ENCODE measurements at places on chromosomes 12 and 14.

DNA sequence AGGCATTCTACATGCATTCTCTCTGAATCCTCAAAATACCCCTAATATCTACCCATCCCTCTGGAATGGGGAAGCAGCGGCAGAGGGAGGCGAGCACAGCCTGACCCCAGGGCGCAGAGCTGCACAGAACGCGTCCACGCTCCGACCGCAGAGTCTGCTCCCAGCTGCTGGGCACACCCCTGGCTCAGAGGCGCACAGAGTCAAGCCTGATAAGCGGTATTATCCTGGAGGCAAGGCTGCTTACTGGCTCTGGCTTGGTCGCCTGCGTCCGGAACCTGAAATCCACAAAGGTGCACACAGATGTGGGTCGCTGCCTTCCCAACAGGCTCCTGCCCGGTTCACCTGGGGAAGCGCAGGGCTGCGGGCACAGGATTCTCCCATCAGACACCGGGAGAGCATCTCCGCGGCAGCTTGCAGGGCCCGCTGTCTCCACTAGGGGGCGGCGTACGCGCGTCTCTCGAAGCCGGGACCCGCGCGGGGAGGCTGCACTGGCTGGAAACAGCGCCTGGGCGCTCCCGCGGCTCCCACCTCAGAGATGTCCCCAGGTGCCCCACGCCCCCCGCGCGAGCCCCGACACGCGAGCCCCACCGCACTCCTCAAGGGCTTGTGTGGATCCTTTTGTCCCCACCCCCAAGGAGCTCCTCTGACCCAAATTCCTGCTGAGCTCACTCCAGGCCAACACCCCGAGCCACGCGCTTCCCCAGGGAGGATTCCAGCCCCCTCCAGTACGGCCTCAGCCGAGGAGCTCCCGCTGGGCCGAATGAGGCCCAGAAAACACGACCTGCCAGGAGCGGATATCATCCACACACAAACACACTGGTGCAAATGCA, 120.1 kb upstream of the FZD10 start:
- DNase-seq: peak; percentile 88

DNA sequence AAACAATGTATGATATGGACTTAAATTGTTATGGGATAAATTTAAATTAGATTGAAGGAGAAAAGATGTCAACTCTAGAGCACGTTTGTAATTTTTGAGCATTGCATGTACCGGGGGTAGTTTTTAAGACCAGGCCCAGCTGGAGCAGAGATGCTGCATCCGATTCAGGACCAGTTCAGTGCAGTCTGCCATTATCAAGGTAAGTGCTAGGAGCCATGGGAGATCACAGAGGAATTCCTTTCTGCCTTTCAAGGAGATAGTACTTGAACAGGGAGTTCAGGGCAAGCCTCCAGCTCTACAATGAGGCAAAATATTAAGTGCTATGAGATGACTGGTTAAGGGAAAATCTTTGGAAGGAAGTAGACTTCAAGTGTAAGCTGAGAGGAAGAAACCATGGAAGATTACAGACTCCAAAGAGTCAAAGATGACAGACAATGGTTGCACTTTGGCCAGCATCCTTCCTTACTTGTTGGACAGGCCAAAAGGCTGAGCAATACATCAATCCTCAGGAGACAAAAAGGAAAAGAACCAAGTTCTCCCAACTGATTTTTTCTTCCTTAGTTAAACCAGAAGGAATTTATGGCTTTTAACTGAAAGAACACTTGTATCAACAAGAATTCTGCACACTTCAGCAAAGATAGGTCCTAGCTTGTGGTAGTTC, 113.2 kb upstream of the HIF1A start:
- DNase-seq: no peak

- no peak for DNase-seq
Measured at GRCh38 chr14:68495101-68496039, 297.5 kb downstream of the ZFP36L1 start.

- no peak for DNase-seq
Measured at GRCh38 chr12:130557886-130558765, 158.0 kb downstream of the RIMBP2 start.

GRCh38 chr12:6444704-6445688, at the start of gene CD27:
CD27 (plus strand) TSS chr12:6444955; CDS start chr12:6445096, 141 bp downstream.
- no peak for DNase-seq

GRCh38 chr12:117148642-117149041, 41.6 kb downstream of the FBXO21 start:
- no peak for DNase-seq

DNA sequence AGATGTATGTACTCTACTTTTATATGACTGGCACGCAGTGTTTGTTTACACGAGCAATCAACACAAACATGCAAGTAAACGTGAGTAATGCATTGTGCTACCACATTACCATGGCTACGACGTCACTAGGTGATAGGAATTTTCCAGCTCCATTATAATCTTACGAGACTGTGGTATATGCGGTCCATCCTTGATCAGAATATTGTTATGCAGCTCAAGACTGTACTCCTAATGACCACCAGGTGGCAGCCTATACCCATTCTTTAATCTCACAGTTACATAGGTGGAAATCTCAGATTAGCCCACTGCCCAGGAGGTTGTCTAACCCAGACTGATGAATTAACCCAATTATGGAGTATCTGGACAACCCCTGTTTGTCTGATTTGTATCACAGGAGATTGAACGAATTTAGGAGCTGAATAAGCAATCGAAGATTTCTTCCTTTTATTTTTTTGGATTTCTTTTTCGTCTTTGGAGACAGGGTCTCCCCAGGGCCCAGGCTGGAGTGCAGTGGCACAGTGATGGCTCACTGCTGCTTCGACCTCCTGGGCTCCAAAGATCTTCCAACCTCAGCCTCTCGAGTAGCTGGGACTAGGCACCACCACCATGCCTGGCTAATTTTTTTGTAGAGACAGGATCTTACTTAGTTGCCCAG, 8.7 kb upstream of the TESPA1 start:
- DNase-seq: peak; percentile 31

DNA sequence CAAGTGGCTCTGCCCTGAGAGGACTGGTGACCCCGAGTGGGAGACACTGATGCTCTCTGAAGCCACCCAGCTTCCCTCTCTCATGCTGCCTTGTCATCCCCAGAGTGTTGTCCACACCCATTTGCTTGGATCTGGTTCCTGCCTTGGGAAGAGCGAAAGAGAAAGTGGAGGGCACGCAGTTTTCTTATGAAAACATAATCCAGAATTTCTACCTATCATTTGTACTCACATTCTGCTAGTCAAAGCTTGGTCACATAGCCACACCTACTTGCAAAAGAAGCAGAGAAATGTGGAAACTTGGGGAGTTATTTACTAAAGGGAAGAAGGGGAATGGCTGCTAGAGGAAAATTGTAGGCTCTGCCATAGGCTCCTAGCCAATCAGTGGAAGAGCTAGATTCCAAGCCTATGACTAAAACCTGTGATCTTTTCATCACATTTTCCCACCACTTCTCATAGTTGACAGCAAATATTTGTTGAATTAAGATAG, 326.3 kb downstream of the ZFP36L1 start:
- no peak for DNase-seq

DNA sequence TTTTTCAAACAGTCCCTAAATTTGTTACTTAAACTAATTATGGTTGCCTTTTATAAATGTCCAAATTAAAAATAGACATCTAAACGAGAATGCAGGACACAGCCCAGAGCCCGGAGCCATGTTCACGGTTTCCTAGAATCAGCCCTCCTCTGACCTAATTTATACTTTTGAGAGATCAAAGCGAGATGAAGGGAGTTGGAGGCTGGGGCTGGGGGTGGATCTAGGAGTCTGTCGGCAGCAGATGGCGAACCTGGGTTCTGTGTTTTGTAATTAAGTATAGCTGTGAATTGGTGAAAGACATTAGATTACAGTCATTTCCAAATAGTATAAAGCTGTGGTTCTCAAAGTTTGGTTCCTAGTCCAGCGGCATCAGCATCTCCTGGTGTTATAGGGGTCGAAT, 210.1 kb downstream of the SLC41A2 start:
- no peak for DNase-seq
